ENCODE measurements at places on chromosomes 3 and 15.

DNA sequence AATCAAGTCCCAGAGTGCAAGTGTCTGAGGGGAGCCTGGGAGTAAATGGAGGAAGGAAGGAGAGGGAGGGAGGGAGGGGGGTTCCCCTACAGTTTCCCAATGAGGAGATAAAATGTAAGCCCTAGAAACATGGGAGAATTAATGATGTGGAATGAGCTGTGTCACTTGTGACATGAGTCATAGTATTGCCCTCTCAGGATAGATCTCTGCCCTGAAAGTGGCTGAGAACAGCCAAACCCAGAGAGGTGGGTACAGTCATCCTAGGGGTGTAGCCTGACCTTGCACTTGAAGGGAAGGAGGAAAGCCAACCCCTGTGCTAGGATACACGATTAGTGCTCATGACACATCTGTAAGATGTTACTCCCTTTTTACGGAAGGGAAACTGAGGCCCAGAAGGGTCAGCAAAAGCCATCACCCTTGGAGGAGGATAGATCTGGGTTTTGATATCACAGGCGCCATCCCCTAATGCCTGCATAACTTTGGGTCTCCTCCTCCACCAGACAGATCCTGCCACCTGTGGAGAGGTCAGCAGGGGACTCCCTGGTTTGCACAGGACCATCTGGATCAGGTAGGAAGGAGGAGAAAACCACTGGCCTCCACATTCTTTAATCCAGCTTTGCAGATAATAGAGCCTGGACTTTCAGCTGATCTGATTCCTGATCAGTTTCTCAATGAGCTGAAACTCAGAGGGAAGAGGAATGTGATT lies 23.1 kb upstream of the USP3 start:
- peak; percentile 57 for DNase-seq

GRCh38 chr3:64539451-64540196 lies 148.2 kb downstream of the ADAMTS9 start:
- no peak for DNase-seq

- DNase-seq = no peak
Observed at GRCh38 chr3:171672538-171672937, 137.7 kb downstream of the PLD1 start.

GRCh38 chr3:152321200-152321954 lies 52.6 kb downstream of the MBNL1 start:
- DNase-seq = no peak

- no peak for DNase-seq
Observed at GRCh38 chr3:77055841-77056341, 16.0 kb downstream of the ROBO2 start.

DNA sequence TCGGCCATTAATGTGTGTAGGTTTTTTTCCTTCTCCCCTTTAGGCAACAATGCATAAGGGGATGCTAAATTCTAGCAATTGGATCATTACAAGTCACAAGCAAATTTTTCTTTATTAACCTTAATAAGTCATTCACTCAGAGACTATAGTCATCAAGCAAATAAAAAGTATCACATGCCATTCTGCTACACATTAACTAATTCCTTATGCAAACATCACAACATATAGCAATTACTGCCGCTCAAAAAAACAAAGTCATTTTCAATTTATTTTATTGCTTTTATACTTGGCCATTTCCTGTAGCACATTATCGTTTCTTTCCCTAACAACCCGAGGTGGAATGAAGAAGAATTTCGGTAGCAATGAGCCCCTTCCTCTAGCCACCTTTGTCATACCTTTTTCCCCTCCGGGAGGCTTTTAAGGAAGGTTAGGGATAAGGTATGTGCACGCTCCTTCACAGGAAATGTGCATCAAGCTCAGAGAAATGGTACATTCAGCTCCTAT lies 421.2 kb downstream of the TIGIT start:
- DNase-seq = no peak

DNA sequence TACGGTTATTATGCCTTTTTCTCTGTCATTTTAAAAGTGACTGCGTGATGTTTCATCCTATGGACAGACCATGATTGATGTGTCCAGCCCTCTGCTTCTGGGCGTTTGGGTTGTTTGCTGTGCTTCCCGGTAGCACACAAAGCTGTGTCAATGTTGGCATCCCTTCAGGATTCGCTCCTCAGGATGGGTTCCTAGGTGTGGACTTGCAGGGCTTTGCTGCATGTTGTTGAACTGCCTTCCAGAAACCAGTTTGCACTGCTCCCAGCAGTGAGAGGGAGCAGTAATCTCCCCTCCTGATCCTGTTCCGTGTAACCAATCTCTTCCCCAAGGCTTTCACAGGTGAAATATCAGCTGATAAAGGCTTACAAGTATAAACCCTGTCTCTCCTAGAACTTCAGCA lies 787 bp downstream of the TRPM1 start:
- no peak for DNase-seq

GRCh38 chr15:101535170-101535902 lies 45.8 kb upstream of the PCSK6 start:
- DNase-seq = no peak

GRCh38 chr3:171267104-171267503 lies 193.1 kb downstream of the TNIK start:
- no peak for DNase-seq

DNA sequence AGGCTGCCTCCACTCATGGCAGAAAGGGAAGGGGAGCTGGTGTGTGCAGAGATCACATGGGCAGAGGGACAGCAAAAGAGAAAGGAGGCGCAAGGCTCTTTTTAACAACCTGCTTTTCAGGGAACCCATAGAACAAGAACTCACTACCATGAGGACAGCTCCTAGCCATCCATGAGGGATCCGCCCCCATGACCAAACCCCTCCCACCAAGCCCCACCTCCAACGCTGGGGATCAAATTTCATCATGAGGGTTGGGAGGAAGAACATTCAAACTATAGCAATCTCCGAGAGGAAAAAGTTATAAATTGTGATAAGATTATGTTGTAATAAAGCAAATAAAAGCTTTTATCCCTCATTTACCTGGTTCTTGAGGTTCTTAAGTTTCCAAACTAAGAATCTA lies 84.7 kb upstream of the LMCD1 start:
- DNase-seq = no peak

DNA sequence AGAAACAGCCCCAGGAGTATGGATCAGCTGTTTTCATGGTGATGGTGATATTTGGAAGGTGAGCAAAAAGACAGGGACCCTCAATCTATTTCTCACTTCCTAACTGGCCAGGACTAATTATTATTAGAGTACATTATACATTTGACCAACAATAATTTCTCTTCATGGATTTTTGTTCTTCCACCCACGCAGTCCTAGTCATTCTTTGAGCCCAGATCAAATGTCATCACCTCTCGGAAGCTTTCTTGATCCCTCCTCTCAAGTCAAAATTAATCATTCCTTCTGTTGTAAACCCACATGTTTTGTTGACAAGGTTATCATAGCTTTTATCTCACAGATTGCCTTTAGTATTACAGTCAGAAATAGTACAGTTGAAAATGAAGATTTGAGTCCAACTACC lies 29.2 kb upstream of the PRICKLE2 start:
- DNase-seq = no peak

GRCh38 chr3:14157951-14158350 lies 20.4 kb downstream of the XPC start:
- DNase-seq = no peak

DNA sequence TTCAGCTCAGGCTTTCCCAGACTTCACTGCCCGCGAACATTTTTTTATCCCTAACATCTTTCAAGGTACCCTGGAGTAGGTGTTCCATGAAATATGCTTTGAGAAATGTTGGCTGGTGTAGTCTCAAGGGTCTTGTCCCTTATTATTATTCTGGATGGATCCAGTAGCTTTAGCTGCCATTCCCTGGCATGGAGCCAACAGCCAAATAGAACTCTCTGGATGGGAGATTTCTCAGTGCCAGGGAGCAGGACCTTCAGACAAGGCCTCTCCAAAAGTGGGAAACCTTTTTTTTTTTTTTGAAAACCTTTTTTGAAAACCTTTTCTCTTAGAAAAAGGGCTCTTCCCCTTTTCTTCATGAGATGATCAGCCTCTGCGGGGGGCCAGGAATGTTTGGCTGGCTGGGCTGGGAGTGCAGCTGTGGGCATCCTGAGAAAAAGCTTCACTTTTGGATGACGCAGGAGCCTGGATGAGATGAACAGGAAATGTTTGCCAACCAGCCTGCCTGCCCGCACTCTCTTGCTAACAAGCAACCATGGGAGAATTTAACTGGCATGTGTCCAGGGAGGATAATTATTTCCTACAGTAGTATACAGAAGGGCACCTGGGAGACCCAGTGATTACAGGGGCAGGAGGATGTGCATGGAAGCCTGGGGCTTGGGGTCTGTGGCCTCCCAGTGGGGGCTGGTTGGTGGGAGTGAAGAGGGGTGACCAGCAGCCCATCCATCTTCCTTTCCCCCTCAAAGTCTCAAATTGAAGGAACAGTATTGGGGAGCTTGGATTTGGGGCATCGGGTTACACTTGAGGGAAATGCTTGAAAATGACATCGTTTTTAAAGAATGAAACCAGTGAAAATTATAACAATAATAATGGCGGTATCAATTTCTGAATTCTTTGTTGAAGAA lies 109.1 kb upstream of the LRIG1 start:
- no peak for DNase-seq

DNA sequence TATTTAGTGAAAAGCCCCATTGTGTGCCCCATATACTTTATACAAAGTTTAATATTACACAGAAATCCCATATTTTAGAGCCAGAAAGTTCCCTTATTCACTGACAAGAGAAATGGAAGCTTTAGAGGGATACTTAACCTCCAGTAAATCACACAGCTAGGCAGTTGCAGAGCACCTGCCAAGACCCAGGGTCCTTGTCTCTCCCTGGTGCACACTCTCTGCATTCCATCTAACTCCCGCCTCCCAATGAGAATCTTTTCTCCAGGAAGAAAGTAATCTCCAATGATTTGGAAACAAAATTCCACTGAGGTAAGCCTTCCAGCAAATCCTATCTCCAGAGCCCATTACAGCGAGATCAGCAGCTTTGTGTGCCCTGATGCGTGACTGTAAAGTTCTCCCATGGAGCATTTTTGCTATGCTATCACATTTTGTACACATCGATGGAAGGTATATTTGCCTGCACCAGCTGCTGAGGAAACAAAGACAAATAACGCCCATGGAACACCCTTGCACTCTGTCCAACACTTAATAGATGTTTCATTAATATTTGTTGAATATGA lies 41.4 kb downstream of the ULK4 start:
- DNase-seq = no peak

GRCh38 chr3:13353936-13354542 lies 66.1 kb downstream of the NUP210 start:
- DNase-seq = no peak

DNA sequence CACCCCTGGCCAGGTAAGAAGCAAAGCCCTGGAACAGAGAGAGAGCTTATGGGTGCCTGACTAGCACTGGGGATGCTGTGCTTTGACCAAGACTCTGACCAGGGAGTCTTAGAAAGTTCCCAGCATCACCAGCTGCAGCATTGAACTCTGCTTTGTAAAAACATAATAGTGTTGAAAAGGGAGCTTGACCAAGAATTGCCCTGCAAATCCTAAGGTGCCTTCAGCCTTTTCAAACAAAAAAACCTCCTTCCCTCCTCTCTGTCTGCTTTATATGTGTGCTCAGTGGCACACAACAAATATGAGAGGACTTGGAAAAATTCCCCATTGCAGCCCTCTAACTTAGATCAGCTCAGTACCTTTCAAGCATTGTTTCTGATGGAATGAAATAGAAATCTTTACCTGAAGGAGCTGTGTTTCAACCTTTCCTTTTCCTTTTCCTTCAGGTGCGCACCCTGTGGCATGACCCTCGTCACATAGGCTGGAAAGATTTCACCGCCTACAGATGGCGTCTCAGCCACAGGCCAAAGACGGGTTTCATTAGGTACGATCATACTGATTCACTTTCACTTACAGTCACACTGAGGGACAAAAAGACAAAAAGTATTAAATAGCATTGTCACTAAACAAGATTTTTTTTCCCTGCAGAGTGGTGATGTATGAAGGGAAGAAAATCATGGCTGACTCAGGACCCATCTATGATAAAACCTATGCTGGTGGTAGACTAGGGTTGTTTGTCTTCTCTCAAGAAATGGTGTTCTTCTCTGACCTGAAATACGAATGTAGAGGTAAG lies 13.0 kb downstream of the THBS1 start:
- no peak for DNase-seq

DNA sequence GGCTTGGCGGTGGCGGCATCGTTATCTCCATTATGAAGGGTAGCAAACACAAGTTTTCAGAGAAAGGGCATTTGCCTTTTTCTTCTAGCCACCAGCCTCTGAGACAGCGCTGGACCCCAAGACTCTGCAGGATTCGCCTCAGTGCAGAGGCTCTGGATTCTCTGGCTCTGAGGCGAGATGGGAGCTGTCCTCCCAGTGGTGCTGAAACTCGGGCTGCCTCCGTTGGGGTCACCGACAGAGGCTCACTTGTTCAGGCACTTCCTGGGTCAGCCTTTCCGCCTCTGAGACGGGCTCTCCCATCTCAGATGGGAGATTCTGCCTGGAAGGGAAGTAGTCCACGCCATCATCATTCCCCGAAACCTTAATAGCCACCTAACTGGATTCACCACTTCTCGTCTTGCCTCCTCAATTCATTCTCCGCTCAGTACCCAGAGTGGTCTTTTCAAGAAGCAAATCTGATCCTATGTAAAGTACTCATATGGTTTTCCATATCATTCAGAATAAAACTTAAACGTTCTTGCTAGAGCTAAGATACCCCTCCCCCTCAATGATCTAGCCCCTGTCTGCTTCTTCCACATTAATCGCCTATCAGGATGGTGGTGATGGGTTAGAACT lies 76.9 kb downstream of the RHCG start:
- peak; percentile 52 for DNase-seq

DNA sequence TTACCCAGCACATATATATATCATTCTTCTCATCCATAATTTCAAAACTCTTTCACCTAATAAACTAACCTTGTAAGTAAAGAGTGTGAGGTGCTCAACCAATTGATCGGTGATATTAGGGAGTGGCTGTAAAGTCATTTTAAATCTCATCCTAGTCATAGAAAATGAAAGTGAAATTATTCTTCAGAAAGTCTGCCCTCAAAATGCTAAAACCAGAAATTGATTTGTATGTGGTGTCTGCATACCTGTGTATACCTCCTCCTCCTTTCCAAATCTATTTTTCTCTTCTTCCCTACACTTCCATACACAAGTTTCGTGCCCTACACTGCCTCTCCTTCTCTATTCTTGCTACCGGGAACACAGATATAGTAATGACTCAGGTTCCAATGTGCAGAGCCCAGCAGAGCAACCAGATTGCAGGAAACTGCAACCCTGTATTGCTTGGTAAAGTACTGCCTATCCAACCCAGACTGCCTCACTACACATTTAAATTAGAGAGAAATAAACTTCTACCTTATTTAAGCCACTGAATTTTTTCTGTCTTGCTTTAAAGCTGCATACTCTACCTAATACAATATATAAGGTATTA lies 7.4 kb upstream of the TBC1D5 start:
- DNase-seq = no peak
